ENCODE measurements at places on chromosomes 16 and 17.

DNA sequence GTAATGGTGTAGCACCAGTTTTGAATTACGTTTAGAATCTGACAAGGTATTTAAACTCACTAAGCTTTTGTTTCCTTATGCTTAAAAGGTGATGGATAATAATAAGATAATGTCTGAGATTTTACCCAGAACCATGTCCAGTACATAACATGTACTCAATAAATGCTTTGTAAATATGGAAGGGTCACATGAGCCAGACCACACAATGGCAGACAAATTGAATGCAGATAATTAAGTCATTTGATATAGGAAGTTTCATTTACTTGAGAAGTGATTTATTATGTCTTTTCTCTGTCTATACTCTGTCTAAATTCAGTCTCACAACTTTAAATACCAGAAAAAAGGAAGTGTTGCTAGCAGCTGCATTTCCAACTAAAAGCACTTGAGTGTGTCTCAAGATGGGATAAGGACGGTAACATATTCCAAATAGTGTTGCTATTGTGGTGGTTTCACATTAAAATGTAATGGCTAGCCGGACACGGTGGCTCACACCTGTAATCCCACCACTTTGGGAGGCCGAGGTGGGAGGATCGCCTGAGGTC is 52.5 kb upstream of the DHX40 start:
- DNase-seq, result no peak

- no peak for DNase-seq
Observed at GRCh38 chr16:1626327-1626726, 14.2 kb downstream of the CRAMP1 start.

DNA sequence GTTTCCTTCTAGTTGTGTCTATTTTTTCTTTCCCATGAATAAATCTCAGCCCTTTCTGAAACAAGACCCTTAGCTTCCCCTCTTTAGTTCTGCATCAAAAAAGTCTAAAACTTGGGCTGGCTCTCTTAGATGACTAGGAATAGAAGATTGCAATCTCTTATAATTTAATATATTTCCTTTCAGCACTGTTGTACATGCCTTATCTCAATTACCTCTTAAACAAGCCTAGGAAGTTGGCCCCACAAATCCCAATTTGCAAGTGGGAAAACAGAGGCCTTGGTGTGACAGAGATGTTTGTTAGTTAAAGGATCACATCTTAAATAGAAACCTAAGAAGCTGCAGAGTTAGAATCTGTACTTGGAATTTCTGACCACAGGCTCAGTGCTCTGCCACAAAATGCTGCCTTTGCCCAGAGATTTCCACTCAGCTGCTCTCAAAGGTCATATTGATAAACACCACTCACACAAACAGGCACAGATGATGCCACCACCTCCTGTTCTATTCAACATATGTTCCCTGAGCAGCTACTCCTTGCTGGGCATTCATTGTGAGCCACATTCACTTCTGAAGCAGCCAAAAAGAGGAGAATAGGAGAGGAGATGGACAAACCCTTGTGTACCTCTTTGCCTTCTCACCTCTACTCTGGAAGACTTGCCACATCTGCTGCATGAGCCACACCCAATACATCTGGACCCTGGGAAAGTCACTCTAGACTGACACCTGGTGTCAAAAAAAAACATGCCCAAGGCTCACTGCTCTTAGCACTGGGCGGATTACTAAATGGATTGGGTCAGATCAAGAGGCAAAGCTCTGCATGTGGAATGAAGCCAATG is 5.5 kb downstream of the CCDC182 start:
- DNase-seq, result no peak

DNA sequence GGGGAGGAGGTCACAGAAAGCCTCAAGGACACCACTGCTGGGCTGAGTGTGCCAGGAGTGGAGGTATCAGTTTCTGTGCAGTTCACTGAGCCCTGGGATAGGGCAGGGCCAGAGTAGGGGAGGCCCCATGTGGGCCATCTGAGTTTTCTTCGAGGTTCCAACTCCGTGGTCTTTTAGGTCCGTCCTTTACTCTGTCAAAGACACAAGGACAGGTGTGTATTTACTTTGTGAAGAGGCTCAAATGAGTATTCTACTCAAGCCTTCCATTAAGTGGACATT is 59.5 kb downstream of the USP22 start:
- no peak for DNase-seq

DNA sequence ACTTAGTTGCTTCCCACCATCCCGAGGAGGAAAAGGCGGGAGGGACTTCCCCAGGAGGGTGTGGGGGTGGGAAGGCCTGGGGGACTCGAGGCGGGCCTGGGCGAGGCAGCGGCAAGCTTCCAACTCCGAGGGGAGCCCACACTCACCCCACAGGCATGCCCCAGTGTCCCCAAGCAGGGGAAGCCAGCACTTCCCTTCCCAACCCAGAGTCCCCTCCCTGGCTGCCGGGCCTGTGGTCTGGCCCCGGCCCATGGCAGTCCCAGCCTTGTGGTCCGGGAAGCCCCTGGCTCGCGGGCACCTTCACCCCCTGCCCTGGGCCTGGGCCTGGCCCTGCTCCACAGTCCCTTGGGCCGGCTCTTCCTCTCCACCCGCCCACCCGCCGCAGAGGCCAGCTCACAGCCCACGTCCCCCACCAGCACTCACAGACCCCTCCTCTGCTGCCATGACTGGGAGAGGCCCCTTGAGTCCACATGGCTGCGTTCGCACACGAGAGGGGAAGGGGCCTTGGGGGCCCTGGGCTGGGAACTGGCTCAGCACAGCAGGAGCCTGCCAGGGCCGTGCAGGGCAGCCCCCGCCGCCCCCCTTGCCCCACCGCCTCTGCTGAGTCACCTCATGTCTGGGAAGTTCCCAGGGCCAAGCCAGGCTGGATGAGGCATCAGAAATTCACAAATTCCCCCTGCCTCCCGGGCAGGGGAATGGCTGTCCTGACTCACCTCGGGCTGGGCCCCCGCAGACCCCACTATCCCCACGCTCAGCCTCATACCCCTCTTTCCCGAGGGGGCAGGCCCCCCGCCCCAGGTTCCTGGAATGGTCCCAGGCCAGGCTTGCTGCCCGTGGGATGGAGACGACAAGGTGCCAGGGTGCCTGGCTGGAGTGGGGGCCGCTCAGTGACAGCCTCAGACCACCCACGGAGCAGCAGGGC is 27.8 kb downstream of the BAHCC1 start:
- no peak for DNase-seq

DNA sequence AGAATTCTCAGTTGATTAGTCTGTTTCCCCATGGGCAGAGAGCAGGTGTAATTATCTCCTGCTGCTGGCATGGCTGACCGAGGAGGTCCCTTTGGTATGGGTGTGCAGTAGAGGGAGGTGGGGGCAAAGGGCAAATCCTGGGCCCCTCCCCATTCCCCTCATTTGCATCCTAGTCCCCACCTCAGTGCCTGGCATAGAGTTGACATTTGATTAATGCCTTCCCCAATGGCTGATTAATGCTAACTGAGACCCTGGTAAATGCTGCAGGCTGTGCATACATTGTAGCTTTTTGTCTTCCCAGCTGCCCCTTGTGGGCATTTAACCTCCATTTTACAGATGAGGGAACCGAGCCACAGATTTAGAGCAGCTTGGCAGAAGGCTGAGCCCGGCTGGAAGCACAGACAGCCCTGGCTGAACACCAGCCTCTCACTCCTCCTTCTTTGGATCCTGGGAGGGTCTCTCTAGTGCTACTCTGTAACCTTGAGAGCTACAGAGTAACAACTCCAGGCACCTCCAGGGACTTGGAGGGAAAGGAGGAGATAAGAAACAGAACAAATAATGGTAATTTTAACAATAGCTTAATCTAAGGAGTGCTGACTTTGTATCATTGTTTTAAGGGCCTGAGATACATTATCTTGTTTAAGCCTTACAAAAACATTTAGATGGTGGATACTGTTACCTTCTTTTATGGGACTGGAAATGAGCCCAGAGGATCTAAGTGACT is 5.1 kb downstream of the PLCG2 start:
- no peak for DNase-seq

All from NCI-H1092 (cell line).